ENCODE measurements at places on chromosomes 2 and 18.

- DNase-seq: no peak
Observed at GRCh38 chr2:65049010-65049639, 7.1 kb upstream of the CEP68 start.

DNA sequence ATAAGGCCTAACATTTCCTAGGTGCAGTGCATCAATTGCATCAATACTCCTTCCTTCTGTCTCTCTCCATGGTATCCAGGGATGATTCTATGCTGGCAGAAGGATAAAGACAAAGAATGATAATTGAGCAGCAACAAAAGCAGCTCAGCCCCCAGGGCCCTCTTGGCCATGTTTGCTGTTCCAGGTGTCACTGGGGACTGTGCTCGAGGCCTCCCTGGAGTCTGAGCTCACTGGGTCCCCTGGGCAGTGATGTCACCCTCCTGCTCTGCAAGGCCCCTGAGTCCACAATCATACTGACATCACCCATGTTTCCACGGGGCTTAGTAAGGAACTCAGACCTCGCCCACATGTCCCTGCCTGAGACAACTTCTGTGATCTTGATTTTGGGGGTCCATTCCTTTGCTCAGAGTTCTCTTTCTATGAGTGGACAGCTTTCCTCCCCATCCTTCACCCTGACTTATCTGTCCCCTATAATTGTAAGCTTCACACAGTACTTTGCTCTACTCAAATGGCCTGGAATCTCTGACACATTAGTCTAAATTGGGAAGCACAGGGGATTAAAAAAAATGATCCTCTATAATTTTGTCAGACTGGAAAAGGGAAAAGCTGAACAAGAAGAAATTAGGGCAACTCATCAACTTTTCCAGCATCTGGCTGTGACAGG, 15.8 kb upstream of the EXOC6B start:
- no peak for DNase-seq

DNA sequence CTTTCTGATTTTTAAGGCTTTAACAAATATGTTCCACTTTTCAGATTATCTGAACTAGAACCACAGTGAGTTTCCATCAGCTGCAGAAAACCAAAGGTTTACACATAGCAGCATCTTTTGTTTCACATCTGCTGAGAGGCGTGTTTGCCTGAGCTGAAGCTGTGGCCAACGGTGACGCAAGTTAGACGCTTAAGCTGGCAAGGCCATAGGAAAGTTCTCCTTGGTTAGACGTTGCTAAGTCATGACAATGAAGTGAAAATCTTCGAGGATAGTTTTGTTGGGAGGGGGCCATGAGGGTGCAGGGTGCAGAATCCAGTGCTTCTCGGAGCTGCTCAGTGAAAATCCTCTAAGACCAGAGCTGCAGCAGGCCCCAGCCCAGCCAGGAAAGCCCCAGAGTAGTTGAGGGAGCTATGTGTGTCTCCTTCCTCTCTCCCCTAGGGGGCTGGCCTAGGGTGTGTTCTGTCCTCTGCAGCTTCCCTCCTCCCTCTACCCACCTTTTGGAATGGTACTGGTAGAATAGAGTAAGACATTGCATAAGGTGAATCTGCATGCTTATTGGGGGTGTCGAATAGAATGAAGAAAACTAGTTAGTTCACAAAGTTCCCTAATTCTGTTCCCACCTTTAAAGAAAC, 105.4 kb downstream of the FHOD3 start:
- no peak for DNase-seq

DNA sequence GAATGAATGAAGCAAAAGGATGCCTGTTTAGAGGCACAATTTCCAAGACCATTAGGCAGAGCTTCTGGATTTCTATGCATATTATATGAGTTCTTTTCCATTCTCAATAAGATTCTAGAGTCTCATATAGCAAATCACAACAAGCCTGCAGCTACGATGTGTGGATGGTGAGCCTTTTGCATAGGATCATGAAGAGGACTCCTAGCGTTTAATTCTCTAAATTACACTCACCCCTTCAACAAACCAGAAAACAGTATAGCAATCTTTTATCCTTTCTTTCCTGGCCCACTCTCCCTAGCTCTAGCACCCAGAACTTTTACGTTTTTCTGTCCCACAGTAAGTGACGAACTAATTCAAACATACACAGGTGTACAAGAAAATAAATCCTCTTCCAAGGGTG, 293.1 kb upstream of the KLHL29 start:
- DNase-seq: no peak

GRCh38 chr2:239363946-239364637, 36.7 kb downstream of the HDAC4 start:
- DNase-seq: no peak

DNA sequence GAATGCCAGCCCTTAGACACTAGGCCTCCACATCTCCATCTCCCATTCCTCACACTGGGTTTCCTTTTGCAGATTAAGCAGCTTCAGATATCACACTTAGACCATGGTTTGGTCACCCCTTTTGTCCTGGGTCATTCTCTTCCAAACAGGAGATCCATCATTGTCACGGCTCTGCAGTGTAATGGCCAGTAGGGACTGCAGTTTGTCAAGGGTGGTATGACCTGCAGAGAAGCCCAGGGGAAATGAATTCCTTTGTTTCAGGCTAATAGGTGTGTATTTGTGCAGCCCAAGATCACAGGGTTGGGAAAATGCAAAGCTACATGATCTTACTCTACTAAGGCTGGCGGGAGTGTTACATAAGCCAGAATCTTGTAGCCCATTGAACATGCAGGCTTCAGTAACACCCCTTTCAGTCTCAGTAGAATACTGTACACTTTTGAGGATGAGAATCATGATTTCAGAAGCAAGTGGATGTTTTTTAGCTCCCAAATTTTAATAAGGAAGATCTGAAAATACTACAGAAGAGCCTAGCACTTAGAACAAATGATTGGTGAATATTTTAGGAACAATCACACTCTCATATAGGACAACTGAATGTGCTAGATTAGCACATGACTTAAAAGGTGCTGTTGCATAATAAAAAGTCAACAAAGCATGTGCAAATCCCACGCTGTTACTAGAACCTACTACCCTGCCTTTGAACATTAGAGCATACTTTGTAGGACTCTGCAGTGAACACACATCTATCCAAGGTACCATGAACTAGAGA, 24.0 kb upstream of the LPIN1 start:
- DNase-seq: no peak

DNA sequence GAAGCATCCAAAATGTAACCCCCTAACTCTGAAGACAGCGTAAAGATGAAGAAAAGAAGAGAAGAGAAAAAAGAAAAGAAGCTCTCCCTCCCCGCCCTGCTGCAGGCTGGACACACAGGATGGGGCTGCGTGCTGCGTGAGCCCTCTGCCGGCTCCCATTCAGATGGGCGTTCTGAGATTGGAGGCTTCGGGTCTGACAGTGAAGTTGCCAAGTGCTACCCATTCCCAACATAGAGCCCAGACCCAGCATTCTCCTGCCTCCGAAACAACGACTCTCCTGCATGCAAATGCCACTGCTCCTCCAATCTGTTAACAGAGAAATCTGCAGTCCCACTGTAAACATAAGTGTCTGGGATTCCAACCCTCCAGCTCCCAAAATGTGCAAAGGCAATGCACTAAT, 234.9 kb downstream of the BCL11A start:
- DNase-seq: no peak

GRCh38 chr2:188598551-188598950, 306.9 kb downstream of the GULP1 start:
- no peak for DNase-seq

DNA sequence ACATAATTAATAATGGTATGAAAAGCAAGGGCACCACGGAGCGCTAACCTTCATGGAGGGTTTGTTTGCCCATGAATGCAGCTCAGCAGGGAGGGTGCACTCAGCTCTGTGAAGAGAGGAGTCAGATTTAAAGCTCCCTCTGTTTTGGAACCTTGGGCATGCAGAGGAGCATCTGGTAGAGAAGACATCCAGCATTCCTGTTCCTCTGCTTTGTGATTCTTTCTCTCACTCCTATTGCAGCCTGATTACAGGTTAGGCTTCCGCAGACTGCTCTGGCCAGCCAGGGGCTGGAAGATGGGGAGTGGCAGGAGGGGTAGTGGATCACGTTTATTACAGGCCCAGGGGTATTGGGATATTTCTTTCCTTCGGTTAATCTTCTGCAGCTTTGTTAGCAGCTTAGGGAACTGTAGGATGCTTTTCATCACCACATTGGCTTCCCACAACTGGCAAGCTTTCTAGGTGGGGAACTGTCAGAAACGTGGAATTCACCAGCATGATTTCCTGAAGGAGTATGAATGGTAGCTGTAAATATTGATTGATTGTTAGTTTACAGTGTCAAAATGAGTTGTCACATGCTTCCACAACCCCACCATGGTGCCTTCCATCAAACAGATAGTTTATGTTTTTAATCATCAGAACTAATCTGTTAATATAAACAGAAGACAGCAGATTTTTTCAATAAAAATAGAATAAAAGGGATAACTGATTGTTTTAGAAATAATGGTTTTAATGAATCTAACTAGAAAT, 201.1 kb downstream of the VAPA start:
- no peak for DNase-seq

DNA sequence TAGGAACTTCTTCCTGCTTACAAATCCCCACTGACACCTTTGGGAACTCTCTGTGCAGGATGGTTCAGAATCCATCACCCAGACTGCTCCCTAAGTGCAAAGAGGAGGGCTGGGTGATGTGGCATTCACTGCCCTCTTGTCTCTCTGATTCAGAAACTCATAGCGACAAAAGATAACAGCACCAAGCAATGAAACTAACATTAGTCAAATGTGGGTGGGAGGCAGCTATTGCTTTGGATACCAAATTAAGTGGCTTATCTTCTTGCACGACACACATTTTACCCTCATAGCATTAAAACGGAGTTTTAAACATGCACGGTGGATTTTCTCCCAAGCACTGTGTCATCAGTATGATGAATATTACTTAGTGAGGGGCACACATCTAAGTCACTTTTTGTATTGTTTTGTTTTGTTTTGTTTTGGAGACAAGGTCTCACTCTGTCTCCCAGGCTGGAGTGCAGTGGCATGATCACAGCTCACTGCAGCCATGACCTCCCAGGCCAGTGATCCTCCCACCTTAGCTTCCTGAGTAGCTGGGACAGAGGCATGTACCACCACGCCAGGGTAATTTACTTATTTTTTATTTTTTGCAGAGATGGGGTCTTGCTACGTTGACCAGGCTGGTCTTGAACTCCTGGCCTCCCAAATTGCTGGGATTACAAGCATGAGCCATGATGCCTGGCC, 40.9 kb upstream of the NEB start:
- DNase-seq: no peak

GRCh38 chr2:62593825-62594224, 87.8 kb upstream of the TMEM17 start:
- no peak for DNase-seq

GRCh38 chr2:214328941-214329340, 81.9 kb upstream of the VWC2L start:
- no peak for DNase-seq

DNA sequence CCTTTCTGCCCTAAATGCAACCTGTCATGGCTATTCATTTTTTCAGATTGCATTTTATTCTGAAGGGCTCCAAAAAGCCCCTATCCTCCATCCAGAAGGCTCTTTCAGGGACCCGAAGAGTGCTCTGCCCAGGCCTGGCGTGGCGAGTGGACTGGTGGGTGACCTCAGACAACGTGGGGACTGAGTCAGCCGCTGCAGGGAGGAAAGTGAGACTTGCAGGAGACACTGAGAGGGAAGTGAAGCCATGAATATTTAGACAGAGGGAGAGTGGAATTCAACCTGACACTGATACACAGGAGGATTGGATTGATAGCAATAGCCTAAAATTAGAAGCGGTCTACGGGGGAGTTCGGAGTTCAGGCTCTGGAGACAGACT, 63.6 kb upstream of the SIX2 start:
- DNase-seq: no peak

GRCh38 chr18:42513441-42513840, 558.4 kb downstream of the PIK3C3 start:
- DNase-seq: no peak

GRCh38 chr2:105813405-105813804, 68.7 kb downstream of the NCK2 start:
- no peak for DNase-seq

DNA sequence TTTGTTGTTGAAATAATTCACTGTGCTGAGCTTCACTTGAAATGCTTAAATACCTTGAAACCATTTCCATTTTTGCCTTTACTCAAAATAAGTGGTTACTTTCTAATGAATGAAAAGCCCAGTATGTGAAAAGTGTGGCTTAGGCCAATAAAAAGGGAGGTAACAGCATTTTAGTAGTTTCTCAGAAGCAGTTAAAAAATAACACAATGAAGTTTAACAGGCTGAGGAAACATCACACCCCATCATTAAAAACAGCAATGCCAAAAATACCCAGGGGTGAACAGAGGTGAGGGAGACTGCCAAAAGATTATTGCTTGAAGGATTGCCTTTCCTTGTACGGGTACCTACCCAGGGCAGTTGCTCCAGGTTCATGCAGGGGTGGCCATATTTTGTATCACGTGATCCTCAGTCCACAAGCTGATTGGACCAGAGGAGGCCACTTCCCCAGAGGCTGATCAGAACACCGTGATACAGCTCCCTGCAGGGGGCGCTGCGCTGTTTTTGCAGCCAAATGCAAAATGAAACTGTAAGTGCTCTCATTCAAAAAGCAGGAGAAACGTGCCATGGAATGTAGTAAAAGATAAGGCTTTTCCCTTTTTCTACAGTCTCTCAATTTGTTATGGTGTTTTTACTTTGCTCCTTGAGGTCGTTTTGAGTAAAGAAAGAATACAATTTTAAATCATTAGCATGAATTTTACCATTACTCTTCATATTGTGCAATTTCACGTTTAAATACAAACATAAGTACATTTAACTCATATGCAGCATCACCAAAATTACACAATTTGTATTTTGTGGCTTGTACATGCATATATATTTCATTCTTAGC, 70.2 kb upstream of the SH3BP4 start:
- DNase-seq: peak; percentile 49
